ENCODE measurements at places on chromosomes 6 and 20.
A peak's percentile ranks its signal among the peaks of the same experiment; 100 is the strongest.

DNA sequence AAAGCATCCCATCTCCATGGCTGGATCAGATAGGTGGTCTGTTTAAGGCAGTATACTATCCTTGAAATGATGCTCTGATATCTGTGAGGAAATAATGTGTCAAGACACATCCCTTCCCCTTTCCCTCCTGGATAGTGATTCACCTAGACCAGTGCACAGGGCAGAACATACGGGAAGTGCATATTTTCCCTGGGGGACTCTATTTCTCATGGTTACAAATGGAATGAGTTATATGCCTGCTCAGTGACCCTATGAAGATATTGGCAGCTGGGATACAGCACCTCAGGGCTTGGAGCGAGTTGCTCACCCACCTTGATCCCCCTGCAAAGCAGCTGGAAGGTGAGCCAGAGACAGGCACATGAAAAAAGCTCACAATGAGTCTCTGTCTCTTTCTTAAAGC is 67.5 kb upstream of the PRL start:
- ATAC-seq = no peak

GRCh38 chr6:57262901-57263694 is 41.0 kb upstream of the RAB23 start:
- ATAC-seq = peak; percentile 56

DNA sequence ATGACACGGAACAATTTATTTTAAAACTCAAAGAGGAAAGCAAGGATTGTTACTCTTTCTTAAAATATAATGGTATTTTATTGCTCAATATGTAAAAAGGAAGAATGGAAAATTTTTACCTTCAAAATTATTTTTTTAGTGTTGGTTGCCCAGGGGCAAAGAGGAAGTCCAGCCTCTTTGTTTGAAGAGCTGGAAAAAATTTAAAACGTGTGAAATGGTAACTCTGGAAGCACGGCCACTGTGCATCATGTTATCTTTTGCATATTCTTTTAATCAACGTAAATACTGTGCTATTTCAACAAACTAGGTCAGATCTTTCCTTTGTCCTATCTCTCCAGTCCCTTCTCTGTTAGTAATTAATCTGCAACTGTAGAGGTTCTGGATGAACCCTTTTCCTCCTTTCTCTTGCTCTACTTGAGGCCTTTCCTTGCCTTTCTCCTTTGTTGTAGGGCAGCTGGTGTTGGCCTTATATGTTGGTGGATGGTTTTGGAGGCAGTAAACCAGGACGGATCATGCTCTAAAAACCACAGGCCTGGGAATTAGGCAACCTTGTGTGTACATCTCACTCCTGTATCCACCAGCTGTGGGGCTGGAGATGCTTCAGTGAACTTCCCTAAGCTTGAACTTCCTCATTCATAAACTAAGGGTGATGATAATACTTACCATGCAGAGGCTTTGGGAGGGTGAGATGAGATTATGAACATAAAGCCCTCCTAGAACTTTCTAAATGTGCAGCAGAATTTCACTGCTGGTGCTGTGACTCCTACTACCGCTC is 143.3 kb downstream of the PRL start:
- ATAC-seq = no peak

DNA sequence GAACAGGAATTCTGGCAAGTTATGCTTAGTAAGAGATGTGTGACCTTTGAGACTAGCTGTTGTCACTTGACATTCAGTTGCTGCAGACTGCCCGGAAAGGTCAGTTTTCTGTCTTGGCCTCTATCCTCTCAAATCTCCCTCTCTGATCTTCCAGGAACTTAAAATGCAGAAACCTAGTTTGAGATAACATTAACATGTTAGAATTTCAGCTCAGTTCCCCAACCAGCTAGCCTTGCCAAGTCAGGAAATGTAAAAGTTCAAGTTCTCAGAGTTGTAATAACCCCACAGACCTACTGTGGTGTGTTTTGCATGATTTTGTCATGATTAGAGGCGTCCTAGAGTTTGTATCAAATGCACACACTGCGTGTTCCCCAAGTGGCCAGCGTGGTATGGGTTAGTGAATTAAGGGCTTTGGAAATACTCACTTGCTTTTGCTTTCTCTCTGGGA is 46.6 kb downstream of the DUSP22 start:
- peak; percentile 35 for ATAC-seq

DNA sequence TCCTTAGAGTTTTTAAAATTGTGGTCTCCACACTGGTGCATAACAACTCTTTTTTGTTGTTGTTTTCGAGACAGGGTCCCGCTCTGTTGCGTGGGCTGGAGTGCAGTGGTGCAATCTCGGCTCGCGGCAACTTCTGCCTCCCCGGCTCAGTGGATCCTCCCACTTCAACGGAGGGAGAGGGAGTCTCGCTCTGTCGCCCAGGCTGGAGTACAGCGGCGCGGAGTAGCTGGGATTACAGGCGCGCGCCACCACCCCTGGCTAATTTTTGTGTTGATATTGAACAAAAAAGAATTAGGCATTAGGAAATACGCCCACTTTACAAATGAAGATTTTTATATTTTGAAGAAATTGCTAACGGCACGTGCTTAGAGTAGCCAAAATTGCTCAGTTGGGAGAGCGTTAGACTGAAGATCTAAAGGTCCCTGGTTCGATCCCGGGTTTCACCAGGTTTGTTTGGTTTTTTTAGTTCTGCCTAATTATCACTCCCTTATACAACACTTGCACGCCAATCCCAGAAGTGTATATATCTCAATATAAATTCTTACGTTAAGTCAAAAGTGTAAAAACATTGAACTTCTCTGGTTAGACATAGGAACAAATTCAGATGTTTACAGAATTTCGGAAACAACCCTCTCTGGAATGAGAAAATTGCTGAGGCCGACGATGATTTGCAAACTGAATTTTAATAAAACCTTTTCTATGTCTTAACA is 159.6 kb downstream of the TRIM27 start:
- ATAC-seq = no peak
